ENCODE measurements at places on chromosomes 6 and 20.

GRCh38 chr6:109053336-109053735, 41.3 kb downstream of the SESN1 start:
- peak; percentile 2 for DNase-seq

DNA sequence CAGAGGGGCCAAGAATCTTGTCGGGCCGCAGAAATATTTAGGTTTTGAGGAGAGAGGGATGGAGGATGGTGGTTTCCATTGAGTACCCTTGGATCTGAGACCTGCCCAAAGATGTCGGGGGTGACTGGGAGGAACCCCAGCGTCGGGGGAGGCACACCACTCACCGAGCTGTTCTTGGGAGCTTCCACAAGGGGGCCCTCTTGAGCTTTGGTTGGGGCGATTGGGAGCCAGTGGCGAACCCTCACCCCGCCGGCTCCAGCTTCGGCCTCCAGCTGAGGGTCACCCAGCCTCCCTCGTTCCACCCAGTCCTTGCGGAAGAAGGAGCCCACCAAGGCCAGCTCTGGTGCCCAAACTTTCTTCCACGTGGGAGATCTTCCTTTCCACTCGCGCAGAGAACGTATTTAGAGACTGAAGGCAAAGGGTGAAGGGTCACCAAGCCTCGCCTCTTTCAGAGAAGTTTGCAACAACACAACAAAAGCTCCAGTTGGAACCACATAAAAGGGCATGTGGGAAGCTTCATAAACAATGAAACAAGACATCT, 33.6 kb downstream of the APCDD1L start:
- peak; percentile 64 for DNase-seq

- DNase-seq: no peak
Observed at GRCh38 chr6:121855521-121855920, 420.1 kb downstream of the GJA1 start.

- no peak for DNase-seq
Observed at GRCh38 chr6:30258204-30258603, 45.0 kb upstream of the TRIM26 start.

- DNase-seq: no peak
Observed at GRCh38 chr6:136726837-136727557, 65.3 kb downstream of the MAP3K5 start.

GRCh38 chr20:23926944-23927872, 47.7 kb upstream of the CST5 start:
- no peak for DNase-seq

GRCh38 chr20:31712564-31713311, 9.9 kb downstream of the BCL2L1 start:
- peak; percentile 83 for DNase-seq

DNA sequence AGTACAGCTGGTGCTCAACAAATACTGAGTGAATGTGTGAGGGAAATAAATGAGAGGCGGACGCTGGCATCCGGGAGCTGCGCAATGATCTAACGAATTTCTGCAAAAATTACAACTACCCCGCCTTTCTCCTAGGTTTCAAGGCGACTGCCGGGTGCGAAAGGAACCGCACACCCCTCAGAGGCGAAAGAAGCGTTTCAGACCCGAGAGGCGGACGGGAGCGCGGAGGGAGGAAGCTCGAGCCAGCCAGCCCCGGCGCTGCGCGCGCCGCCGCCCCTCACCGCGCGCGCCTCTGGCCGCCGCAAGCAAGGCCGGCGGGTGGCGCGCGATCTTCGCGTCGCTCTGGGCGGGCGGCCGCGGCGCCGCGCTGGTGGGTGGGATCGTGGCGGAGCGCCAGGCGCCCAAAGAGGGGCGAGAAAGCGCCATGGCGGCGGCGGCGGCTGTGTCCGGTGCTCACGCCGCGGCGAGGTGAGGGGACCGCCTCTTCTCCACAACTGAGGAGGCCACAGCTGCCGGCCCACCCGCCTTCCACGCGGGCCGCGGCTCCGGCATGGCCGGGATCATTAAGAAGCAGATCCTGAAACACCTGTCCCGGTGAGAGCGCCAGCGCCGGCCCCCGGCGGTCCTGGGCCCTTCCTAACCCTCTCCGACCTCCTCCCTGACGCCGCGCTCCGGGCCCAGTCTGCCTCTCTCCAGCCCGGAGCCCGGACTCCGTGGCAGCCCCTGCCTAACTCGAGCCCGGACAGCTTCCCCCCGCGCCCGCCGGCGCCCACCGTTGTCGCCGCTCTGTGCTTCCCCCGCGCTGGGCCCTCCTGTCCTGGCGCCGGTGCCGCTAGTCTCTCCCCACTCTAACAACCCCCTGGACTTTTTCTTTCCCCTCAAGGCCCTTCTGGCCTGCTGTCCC, at the start of gene BLTP3A:
Gene BLTP3A, plus strand, starts transcription at position 383 of the 904 bp plus-strand sequence. Its CDS starts 168 bp downstream, at position 551.
- peak; percentile 80 for DNase-seq

GRCh38 chr6:3351105-3351676, 92.4 kb downstream of the PSMG4 start:
- DNase-seq: peak; percentile 80

DNA sequence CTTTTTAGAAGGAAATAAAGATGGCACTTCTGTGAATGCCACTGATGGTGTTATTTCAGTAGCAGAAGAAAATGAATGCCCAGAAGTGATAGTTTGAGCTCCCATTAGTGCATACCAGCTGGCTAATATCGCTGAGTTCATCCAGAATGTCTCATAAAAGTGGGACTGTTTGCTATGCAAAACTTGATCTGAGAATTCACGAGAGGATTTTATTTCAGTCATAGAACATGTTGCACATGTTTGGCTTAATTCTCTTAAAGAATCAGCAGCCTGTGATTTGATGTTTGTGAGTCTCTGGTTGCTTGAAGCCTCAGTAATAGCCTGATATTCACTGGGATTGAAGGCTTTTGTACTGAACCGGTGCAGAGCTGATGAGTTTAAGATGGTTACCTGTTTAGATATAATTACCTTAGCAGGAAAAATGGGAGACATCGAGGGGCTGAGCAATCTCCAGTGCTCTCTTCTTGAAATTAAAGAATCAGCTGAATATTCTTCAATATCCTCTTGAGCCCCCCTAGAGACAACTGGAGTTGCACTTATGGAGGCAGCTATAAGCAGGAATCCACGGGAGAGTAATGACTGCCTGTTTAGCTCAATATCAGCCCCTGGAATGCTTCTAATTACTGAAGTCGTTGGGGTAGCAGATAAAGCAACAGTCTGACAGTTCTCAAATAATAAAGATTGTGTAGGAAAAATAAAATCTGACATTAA, 955.5 kb downstream of the PHF3 start:
- DNase-seq: no peak

DNA sequence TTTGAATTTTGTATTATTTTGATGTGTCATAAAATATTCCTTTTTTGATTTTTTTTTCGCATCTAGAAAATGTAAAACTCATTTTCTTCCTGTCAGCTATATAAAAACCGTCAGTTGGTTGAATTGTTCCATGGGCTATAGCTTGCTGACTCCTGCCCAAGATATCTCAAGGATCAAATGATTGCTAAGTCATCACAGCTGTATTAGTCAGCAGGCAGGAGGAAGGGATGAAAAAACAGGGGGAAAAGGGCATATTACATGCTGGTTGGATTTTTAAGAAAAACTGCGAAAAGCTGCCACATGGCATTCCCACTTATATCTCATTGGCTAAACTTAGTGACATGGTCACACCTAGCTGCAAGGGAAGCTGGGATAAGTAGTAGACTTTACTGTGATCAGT, 569.9 kb downstream of the BCKDHB start:
- no peak for DNase-seq

- no peak for DNase-seq
Observed at GRCh38 chr20:6942266-6942665, 174.8 kb downstream of the BMP2 start.

DNA sequence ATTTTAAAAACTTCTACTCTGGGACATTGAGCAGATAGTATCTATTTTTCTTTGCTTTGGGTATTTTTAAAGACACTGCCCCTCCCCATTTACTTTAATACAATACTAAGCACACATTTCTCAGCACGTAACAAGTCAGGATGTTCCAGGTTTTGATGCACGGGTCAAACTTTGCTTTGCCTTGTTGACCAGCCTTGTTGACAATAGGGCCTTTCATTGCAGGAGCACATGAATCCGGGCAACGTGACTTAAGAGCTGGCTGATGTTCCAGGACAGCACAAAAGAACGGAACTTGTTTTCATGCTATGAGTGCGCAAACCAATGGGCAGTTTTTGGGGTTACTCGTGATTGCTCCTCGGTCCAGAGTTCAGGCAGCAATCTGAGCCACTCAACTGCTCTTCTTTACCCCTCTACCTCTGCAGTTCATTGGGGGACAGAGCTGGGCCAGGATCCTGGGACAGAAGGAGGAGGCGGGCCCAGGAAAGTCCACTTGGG, 78.6 kb upstream of the SLC22A16 start:
- no peak for DNase-seq

GRCh38 chr6:71489736-71490135, 201.1 kb downstream of the OGFRL1 start:
- DNase-seq: no peak

- DNase-seq: no peak
Observed at GRCh38 chr6:1724124-1724523, 114.4 kb downstream of the FOXC1 start.

DNA sequence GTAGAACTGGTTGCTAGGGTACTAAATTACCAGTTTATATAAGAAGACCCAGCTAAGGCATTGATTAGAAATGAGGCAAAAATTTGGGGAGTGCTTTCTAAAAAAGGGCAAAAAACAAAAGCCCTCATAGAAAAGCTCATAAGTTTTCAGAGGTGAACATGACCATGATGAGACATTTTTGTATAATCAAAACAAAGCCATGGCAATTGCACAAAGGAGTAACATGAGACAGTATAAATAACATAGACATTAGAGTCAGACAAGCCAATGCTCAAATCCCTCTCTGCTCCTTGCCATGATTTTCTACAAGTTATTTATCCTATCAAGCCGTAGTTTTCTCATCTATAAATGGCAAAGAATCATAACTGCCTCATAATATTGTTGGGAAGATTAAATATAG, 112.2 kb upstream of the ADTRP start:
- no peak for DNase-seq

GRCh38 chr20:48492715-48493070, 335.1 kb downstream of the PREX1 start:
- DNase-seq: no peak

DNA sequence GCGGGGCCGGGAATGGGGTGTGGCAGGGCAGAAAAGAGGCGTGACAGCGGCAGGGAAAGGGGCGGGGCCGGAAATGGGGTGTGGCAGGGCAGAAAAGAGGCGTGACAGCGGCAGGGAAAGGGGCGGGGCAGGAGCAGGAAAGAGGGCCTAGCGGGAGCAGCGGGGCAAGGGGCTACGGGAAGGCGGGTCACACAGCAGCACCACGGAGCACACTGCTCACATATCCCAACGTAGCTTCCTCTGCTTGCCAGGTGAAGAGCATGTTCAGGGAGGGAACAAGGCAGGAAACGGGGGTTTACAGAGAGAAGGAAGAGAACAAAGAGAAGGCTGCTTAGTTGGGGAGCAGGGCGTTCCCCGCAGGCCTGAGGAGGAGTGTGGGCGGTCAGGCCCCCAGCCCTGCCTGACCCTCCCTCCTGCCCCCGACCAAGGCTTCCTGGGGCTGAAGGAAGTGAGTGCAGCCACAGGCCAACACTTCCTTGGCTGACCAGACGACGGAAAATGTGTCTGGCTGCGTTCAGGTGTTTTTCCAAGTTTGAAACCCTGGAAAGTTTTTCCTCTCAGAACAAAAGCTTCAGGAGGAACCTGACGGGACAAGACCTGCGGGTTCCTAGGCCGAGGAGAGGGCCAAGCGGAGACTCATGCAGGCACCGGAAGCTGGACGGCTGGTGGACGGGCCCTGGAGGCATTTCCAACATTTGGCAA, 13.8 kb downstream of the UCKL1 start:
- no peak for DNase-seq

GRCh38 chr6:33610067-33610466, 11.1 kb upstream of the ITPR3 start:
- no peak for DNase-seq

DNA sequence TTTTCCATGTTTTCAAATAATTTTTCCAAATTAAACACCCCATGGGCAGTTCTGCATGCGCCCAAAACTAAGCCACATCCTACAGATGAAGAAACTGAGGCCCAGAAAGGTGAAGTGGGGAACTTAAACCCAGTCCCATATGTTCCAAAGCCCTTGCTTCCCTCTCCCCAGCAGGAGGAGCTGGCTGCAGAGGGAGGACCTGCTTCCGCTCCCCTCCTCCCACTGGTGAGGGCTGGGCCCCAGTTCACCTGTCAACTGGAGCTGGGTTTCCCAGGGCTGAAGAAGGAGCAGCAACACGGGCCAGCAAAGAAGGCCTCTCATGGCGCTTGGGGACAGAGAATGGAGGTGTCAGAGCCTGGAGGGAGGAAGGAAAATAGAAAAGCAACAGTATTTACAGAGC, 1.4 kb upstream of the RBPJL start:
- DNase-seq: no peak

DNA sequence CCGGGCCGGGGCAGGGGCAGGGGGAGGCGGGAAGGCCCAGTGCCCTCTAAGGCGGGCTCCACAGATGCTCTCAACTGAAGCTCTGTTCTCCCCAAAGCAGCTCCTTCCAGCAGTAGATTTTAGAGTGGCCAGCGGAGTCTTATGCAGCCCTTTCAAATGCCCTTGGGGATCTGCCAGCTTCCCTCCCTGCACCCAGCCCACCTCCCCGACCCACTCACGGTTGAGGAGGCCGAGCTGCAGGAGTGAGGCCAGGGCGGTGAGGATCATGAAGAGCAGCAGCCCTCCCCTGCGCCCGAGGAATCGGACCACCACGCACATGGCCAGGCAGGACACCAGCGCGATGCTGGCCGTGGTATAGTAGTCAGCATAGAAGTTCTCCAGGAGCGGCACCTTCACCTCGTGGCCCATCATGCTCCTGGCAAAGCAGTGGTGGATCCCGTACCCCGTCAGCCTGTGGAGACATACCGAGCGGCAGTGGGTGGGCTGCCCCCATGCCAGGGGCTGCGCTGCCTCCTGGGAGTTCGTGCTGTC, 28.0 kb downstream of the PSMG4 start:
- no peak for DNase-seq

Data from neuronal stem cell (in vitro differentiated cells).